Type B pancreatic cell (in vitro differentiated cells): ENCODE measurements at places on chromosomes 4 and X.

DNA sequence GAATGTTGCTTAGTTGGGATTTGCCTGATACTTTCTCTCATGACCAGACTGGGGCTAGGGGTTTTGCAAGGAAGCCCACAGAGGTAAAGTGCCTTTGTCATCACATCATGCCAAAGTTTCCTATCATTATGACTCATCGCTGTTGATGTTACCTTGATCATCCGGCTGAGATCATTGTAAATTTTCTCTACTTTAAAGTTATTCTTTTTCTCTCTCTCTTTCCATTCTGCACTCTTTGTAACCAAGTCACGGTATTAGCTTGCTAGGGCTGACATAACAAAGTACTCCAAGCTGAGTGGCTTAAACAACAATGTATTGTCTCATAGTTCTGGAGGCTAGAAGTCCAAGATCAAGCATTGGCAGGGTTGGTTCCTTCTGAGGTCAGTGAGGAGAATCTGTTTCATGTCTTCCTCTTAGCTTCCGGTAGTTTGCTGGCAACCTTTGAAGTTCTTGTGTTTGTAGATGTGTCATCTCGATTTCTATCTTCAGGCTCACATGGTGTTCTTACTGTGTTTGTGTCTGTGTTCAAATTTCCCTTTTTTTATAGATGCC lies 113.0 kb downstream of the DTHD1 start:
- no peak for DNase-seq

GRCh38 chrX:10633722-10634121 lies 13.3 kb upstream of the MID1 start:
- DNase-seq: no peak

- no peak for DNase-seq
Observed at GRCh38 chr4:55947254-55947882, 1.4 kb upstream of the CEP135 start.

GRCh38 chr4:101295691-101296090 lies 51.6 kb downstream of the PPP3CA start:
- no peak for DNase-seq

GRCh38 chr4:109977854-109978501 lies 65.3 kb downstream of the EGF start:
- no peak for DNase-seq

DNA sequence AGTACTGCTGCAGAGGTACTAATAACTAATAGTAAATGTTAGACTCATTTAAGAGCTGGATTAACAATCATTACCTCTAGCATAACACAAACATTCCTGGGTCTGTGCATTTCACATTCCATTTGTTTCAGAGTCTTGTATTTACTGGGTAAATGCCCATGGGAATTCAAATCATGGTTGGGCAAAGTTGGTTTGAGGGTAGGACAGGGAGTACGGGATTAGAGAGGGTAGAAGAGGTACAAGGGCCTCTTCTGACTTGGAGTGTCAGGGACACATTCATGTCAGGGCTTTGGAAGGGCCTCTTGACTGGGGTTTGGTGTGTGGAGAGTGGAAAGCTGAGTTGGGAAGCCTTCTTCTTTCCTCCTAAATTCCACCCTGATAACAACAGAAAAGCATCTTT lies 65.9 kb downstream of the WWC2 start:
- no peak for DNase-seq

GRCh38 chr4:122331195-122331594 lies 47.6 kb upstream of the ADAD1 start:
- no peak for DNase-seq

DNA sequence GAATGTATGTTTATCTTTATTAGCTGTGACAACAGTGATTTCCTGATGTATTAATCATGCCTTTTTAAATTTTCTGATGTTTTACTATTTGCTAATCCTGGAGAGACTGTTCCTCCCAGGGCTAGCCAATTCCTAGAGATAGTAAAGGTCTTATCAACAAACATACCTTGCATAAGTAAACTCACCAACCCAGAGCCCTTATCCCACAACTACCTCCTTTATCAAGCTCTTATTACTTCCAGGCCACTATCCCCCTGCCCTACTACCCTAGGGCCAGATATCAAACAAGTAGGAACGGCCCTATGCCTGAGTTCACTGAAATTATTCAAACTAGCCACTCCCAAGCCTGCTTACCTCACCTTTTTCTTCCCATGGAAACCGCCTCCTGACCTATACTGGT lies 58.2 kb upstream of the NPNT start:
- DNase-seq: no peak

- DNase-seq: no peak
Observed at GRCh38 chr4:149884046-149884445, 68.4 kb upstream of the IQCM start.

- no peak for DNase-seq
Observed at GRCh38 chr4:72394012-72394663, 174.9 kb downstream of the ADAMTS3 start.

DNA sequence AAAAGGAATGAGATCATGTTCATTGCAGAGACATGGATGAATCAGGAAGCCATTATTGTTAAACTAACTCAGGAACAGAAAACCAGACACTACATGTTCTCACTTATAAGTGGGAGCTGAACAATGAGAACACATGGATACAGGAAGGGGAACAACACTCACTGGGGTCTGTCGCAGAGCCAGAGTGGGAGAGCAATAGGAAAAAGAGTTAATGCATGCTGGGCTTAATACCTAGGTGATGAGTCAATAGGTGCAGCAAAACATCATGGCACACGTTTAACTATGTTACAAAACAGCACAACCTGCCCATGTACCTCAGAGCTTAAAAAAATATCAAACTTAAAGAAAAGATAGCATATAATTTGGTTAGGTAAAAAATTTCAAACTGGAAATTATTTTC lies 281.4 kb downstream of the PABPC4L start:
- no peak for DNase-seq

- peak; percentile 51 for DNase-seq
Observed at GRCh38 chrX:129651756-129652564, 2.8 kb downstream of the APLN start.

DNA sequence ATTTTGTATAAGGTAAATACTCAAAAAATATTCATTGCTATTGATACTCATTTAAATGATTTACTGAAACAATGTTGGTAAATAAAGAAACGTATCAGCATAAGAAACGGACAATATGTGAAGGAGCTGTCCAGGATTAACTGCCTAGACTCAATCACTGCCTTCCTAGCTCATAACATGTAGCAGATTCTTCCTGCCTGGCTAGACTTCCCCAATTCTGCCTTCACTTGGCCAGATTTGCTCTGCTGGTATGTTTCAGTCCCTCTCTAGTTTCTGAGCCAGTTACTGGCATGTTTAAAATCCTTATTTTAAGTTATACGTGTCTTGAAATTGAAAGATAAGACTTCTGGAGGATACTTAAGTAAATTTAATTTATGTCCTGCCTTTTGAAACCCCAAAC lies 740.3 kb downstream of the CENPC start:
- DNase-seq: no peak

- no peak for DNase-seq
Observed at GRCh38 chrX:9829308-9830267, 43.4 kb downstream of the SHROOM2 start.

GRCh38 chr4:153008578-153009199 lies 72.6 kb downstream of the FHDC1 start:
- DNase-seq: no peak

GRCh38 chr4:10055871-10056270 lies 34.6 kb upstream of the SLC2A9 start:
- no peak for DNase-seq

GRCh38 chr4:23818097-23818885 lies 71.6 kb downstream of the PPARGC1A start:
- no peak for DNase-seq

DNA sequence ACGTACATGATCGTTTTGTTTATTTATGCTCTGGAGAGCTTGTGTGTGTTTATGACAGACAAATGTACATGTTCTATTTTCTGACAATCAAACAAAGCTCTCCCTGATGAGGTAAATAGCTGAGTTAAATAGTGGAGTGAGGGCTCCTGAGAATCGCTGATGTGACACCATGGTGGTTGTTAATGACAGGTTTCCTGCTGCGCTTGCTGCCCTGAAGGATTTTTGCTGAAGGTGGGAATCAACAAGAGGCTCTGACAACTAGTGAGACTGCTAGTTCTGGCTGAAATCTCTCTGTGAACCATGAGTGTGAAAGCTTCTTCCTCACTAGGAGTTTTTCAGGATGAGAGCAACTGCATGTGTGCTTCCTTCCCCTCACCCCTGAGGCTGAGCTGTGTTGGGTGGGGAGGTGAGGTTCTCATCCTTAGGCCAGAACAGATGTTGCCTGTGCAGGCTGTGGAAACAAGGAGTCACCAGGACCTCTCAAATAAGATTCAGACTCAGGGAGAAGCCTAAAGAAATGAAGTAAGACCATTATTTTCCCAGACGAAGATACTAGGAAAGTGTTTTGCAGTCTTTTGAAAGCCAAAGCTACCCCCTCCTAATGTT lies 173.4 kb upstream of the JADE1 start:
- no peak for DNase-seq

DNA sequence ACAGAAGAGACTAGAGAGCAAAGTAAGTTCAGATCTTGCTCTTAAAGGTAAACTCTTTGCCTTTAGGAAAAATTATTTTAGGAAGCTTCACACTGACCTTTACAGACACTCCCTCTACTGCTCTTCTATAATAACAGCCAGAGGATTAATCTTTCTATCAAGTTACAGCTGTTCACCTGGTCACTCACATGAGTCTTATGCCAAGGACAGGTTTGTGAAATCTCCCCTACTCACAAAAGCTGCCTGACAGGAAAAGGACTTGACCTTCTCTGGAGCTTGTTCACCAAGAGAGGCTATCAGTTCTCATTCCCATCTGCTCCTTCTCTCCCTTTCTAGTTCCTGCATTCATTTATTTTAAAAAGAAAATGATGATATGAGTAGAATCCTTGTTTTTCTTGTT lies 117.3 kb downstream of the C4orf51 start:
- DNase-seq: no peak

GRCh38 chr4:152220201-152220666 lies 315.7 kb downstream of the FBXW7 start:
- no peak for DNase-seq

DNA sequence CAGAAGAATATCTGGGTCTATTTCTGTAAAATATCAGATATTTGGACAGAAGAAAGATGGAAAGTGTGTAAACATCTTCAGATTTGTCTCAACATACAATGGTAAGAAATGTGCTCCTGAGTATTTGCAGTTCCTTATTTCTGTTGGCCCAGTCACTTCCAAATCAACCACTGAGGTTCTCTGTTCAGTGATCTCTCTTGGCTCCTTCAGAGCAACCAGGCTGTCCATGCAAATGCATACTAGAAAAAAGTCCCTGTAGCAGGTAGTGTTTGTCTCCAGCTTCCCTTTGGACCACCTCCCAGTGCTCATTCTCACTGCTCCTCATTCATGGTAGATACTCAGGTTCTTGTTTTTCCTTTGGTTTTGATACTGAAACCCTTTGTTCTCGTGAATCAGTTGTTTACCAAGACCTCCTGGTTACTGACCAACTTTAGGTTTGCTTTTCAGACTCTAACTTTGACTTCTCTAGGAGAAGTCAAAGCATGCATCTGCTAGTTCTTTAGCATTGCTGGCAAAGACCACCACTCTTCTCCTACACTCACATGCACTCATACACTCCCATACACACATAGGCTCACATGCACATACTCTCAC lies 28.8 kb downstream of the ASIC5 start:
- DNase-seq: no peak

DNA sequence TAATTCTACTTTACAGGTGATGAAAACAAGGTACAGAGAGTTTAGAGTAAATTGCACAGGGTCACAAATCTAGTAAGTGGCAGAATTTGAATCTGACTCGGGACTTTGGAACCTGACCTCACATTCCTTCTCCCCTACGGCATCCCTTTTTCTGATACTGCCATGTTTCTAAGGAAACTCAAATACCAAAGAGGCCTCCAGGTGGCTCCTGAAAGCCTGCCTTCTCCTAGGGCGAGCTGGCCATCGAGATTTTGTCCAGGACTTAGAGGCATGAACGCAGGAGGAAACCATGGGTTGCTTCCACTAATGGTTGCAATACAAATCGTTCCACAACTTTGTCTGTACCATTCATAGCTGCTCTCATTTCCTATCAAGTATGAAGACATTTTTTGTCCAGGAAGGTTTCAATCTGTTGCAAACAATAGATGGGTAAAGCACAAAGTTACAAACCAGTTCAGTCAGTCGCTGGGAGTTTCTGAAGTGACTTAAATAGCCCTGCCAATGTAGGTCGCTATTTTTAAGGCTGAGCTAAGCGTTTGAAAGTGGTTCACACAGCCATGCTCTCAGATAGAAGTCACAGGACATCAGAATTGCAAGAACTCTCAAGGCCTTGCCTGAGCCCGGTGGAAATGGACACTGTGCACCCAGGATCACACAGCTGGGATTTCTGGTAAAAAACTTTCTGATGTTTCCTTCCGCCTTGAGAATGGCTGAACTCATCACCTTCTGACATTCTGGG lies 296.6 kb upstream of the PRPS2 start:
- no peak for DNase-seq
